ENCODE measurements at places on chromosomes 12 and 14.

DNA sequence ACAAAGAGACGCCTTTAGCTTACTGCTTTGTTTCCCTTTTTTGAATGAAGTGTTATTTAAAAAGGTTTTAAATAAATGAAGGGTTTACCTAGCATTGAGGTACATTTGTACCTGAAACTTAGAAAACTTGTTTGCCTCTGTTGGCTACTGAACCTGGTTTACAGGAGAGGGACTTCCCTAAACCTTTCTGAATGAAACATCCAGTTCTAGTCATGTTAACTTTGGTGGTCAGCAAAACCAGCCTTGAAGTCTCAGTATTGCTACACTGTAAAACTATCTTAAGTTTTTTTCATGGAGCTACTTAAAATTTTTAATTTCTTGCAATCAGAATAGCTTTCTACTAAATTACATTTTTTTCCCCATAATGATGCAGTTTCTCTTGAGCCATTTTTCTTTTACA is 38.2 kb downstream of the RASSF8 start:
- DNase-seq, result no peak

DNA sequence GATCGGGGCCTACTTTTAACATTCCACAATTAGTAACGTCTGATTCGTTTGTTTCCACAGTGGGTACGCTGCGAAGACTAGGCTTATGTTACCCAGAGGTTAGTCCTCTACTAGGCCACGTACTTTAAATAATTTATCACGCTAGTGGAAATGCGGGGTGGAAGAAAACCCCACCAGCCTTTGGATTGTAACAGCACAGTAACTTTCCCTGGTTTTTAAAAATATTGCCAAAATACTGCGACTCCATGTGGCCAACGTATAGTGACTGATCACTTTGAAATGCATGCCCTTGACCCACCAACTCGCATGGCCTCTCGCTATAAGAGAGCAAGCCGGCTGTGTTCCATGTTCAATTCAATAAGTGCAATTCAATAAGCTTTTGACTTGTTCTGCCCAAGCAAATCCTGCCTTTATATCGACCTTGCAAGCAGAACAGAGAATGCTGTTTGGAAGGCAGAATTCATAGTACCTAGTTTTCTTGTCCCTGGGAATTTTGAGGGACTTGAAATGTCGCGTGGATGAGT is 882 bp upstream of the GTF2A1 start:
- no peak for DNase-seq

DNA sequence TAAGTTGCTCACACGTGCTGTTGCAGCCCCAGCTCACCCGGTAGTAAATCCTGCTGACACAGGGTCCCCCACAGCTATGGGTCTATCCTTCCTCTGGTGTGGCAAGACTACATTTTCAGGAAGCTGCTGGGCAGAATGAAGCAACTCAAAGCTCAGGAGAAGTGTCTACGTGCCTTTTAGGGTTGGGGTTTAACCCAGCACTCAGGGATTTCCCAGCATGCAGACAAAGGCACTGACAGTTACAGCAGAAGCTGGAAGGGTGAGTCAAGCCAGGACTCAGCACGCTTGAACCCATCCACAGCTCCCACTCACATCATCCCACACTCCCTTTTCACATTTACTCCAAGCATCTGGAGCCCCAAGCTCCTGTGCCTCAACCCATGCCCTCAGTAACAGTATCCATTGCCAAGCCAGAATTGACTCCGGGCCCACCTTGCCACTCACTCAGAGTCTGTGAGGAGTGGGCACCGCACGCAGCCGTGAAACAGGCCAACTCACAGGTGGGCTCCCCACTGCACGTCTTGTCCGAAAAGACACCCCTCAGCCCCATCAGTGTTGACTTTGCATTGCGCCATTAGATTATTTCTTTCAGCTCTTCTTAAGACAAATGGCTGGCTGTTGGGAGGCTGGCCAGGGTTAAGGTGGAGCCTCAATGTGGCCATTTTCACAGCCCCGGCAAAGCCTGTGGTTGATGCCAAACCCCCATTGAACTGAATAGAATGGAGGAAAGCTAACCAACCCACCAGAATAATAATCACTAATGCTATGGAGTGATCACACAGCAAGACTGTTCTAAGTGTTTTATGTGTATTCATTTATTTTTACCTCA is 59.6 kb downstream of the ZFP36L1 start:
- no peak for DNase-seq

- DNase-seq, result no peak
Measured at GRCh38 chr12:42097971-42098370, 46.7 kb downstream of the GXYLT1 start.

- no peak for DNase-seq
Measured at GRCh38 chr12:74515849-74516248, 21.8 kb upstream of the ATXN7L3B start.

- DNase-seq, result no peak
Measured at GRCh38 chr14:80618751-80619329, 322.7 kb downstream of the CEP128 start.

GRCh38 chr14:102862154-102862773 is 60.2 kb upstream of the AMN start:
- no peak for DNase-seq

GRCh38 chr14:101200650-101201516 is 297.4 kb upstream of the RTL1 start:
- DNase-seq, result no peak

- DNase-seq, result no peak
Measured at GRCh38 chr12:97643924-97644323, 181.3 kb downstream of the RMST start.

- no peak for DNase-seq
Measured at GRCh38 chr12:117724543-117724942, 244.2 kb downstream of the KSR2 start.

DNA sequence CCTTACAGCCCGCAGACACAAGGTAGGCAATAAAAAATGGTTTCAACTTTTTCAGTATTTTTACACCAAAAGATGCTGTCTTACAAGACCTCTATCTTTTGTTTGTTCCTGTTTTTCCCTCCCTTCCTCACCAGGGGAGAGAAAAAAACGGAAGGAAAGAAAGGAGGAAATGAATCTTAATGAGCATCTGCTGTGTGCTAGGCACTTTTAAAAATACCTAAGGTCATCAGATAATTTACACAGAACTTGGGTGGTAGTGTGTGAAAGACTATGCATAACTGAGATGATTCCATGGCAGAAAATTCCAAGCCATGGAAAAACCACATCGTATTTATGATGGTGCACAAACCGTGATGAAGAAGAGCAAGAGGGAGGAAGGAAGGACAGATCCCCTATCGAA is 121.2 kb downstream of the DIP2B start:
- DNase-seq, result no peak

GRCh38 chr14:28772613-28773012 is 6.0 kb downstream of the FOXG1 start:
- DNase-seq, result no peak

- DNase-seq, result no peak
Measured at GRCh38 chr12:78636231-78636855, 228.2 kb upstream of the SYT1 start.

DNA sequence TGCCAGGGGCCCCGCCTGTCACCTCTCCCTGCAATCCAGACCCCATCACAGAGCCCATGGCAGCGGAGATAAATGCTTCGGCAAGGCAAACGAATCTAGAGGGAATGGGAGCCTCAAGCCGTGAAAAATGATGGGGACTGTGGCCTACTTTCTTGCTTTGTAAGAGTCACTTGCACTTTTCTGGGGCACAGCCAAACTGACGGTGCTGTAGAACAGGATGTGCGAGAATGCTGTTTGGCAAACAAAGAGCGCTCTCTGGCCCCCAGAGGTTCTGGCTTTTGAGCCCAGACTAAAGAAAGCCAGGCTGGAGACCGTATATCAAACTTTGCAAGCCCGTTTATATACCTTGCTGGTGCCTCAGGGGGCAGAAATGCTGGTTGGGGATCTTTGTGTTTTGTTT is 108.7 kb downstream of the CACNA1C start:
- no peak for DNase-seq

GRCh38 chr14:56334458-56334857 is 216.2 kb downstream of the PELI2 start:
- no peak for DNase-seq

DNA sequence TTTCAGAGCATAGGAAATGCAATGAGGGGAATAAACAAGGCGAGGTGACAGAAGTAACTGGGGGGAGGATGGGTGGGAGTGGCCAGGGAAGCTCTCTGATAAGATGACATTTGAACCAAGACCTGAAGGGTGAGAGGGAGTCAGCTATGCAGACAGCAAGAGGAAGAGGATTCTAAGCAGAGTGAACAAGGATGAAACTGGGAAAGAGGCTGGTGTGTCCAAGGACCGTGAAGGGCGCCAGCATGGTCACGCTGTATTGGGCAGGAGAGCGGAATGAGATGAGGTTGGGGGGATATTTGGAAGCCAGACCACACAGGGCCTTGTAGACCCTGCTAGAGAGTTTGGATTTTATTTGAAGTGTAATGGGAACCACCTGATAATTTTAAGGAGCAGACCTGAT is 10.5 kb upstream of the PPP1R1A start:
- DNase-seq, result no peak

DNA sequence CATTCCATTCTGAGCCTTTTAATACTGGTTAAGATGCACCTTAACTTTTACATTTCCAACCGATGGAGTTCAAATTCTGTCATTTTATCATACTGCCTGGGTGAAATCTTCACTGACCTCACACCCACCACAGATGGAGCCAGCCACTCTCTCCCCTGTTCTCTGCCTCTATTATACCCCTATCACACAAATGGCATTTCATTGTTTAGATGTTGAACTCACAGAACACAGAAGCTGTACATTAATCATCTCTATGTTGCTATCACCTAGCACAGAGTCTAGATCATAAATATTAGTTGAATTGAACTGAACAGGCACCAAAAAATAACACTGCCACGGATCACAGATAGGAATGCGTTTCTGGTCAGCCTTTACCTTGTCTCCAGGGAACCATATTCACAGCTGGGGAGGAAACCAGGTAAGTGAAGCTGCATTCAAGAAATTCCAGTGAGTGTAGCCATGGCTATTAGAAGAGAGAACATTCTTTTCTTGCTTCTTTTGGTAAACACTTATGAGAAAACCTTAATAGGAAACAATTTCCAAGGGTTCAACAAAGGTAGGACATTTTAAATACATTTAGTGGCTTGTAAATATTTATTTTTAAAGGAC is 194.9 kb upstream of the RMST start:
- DNase-seq, result no peak

- peak; percentile 2 for DNase-seq
Measured at GRCh38 chr12:124713436-124714082, 146.1 kb upstream of the NCOR2 start.

DNA sequence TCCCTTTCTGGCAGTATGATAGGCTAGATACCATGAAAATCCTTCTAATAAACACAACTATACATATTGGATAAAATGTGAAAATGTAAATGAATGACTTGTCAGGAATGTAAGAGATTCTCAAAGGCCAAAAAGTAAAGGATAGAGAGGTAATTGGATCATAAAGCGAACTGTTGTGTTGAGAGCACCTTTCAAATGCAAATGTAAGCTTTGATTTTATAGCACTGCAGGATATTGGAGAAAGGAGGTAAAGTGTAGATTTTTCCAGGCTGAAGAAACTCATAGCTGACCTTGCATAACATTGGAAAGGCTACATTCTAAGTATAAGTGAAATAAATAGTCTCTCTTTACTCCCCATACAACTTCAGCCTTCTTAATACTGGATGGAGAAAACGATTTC is 54.0 kb downstream of the PTPRB start:
- no peak for DNase-seq

GRCh38 chr14:72665259-72665658 is 228.6 kb downstream of the DPF3 start:
- DNase-seq, result no peak

- DNase-seq, result no peak
Measured at GRCh38 chr12:93092649-93092945, 163.5 kb upstream of the EEA1 start.

GRCh38 chr12:69502345-69503081 is 32.3 kb downstream of the FRS2 start:
- DNase-seq, result no peak

- no peak for DNase-seq
Measured at GRCh38 chr14:71489742-71490141, 442.5 kb upstream of the RGS6 start.

- no peak for DNase-seq
Measured at GRCh38 chr12:76346798-76347420, 1.3 kb downstream of the BBS10 start.

DNA sequence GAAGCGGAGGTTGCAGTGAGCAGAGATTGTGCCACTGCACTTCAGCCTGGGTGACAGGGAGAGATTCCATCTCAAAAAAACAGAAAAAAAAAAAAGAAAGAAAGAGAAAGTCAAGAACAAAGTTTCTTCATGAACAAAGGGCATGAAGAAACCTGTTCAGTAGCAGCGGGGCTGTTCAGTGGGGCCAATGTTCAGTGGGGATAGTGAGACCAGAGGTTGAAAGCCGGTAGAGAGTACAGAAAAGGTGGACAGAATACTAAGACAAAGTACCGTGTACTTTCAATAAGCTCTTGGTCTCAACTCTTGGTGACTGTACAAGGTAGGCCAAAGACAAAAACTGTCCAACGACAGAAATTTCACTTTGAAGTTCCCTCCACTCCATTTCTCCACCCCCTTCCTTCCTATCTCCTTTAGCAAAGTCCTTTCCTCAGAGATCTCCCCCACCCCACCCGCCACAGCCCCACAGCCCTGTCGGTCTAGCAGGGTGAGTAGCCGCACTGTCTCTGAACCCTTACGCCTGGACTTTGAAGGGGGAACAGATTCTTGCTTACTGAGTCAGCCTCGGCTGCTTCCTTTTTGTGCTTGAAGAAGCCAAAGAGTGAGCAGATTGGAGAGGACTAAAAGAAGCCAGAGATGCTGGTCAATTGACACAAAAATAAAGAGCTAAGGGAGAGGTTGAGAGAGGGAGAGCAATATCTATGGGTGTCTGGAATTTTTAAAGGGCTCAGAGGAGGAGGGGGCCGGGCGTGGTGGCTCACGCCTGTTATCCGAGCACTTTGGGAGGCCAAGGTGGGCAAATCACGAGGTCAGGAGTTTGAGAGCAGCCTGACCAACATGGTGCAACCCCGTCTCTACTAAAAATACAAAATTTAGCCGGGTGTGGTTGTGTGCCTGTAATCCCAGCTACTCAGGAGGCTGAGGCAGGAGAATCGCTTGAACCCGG is 44.2 kb upstream of the FOS start:
- no peak for DNase-seq

GRCh38 chr12:114876968-114877680 is 193.1 kb upstream of the TBX3 start:
- no peak for DNase-seq

GRCh38 chr12:18640321-18640955 is 97.4 kb downstream of the PLCZ1 start:
- no peak for DNase-seq

- no peak for DNase-seq
Measured at GRCh38 chr14:61341275-61342206, 20.2 kb downstream of the PRKCH start.

DNA sequence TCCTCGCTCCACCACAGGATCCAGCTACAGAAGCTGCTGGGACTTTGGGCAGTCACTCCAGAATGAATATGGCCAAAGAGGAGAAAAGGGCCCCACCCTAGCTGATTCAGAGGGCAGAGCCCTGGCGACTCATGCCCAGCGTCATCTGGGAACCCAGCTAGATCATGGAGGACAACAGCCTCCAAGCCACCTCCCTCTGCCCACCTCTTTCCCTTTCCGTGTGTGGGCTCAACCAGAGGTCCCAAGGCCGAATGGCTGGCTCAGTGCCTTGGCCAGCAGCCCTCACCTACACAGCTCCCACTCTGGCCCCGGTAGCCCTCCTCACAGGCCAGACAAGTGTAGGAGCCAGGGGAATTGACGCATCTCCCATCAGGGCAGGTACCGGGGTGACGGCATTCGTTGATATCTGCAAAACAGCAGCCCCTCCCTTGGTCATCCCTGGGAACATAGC is 17.4 kb downstream of the ISCA2 start:
- no peak for DNase-seq
